ENCODE measurements at places on chromosomes 2 and 18. TPM values are rescaled to one million over a fixed set of nuclear protein-coding genes. Genes with fewer than 3 reads are reported as not detected.

GRCh38 chr2:200308546-200309295 is 2.2 kb downstream of the SPATS2L start:
- DNase-seq: peak; percentile 53

DNA sequence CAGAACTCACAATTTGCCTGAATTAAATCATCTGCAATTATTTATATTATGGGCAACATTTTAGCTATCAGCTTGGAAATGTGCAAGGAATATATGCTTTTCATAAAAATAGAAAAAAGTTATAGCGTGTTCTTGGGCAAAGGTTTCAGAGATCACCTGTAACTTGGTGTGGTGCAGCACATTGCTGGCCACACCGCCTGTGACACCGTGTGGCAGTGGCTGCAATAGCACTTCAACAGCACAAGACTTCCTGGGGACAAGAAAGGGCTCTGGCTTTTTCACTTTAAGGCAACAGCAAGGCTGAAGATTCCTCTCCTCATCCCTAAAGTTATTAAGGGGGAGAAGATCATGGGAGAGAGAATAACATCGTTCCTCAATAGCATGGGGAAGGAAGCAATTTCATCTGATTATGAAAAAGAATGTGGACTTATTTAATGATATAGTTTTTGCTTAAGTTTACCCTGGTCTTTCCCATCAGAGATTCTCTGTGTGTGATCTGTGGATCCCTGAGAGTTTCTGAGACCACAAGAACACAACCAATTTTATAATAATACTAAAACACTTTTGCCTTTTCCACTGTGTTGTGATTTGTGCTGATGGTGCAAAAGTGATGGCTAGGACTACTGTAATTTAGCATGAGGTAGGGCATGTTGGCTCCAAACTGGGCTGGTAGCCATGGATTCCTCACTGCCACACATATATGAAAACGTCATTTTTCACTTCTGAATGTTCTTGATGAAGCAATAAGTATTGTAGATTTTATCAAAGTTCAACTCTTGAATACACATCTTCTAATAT is 15.0 kb upstream of the SERPINB3 start:
- DNase-seq: no peak

GRCh38 chr2:9905413-9905812 is 46.1 kb upstream of the GRHL1 start:
- DNase-seq: no peak

LYPD6B gene
- not detected for total RNA-seq

TFCP2L1 gene
- under 0.01 TPM for total RNA-seq

ABCB11 gene
- not detected for total RNA-seq
